ENCODE measurements at places on chromosomes 4 and X.

DNA sequence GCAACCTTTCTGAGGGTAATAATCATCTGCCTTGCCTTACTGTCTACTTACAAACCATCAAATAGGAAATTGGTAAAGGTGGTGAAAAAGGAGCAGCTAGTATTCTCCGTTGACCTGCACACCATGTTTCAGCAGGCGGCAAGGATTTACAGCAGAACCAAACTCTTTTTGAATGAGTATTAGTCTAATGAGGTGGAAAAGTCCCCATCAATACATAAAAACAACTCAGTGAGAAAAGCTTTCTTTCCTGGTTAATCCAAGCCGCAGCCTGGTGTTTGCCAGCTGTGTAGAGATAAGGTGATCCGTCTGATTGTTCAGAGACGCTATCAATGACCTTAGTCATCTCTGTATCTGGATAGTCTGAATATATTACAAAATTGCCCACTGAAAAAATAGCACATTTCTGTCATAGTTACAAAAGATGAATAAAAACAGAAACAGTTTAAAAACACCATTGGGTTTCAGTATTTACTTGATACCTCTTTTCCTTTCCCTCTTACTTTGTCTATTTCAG, 110.4 kb upstream of the TBC1D9 start:
- no peak for DNase-seq

DNA sequence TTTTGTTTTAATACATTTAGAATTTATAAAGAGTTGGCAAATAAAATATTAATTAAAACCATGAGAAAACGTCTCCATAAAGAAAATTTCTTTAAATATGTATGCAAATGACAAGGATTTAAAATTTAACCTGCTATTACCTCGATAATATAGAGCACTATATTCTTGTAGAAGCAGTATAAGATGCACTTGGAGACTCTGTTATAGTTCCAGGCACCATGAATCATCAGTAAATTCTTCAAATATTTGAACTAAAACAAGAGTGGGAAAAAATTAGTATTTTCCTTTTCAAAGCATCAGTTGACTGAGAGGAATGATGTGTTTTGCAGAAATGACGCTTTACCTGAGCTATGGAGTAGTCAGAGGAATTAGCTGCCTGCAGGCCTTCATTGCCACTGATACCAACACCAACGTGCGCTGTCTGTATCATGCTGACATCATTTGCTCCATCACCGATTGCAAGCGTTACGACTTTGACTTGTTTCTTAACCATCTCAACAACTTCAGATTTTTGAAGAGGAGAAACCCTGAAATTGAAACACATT, 67.3 kb downstream of the SHISA3 start:
- DNase-seq, result no peak

- DNase-seq, result no peak
Measured at GRCh38 chr4:163384434-163384833, 40.7 kb downstream of the NPY5R start.

GRCh38 chr4:53039741-53040458, 177.8 kb downstream of the RASL11B start:
- no peak for DNase-seq

- DNase-seq, result no peak
Measured at GRCh38 chr4:102493794-102494193, 7.4 kb upstream of the NFKB1 start.

DNA sequence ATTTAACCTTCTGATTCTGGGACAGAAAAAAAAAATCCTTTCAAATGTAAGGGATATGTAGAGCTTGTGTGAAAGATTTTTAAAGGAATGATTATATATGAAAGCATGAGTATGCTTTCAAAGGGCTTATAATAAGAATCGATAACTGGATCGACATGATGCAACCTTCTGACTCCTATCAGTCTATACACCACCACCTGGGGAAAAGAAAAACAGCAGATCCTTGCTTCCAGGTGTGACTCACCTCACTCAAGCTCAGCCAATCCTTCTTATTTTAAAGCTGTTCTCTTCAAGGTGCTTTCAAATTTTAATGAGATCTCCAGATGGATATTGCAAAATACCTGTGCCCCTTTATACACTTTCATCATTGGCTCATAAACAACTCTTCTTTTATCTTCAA, 102.1 kb upstream of the EDNRA start:
- DNase-seq, result no peak

Measured in activated T-cell treated with anti-CD3 and anti-CD28 coated beads, Interleukin-2, amount 50 U/mL, for 48 hours (primary cell).